ENCODE measurements at places on chromosomes 16 and 17. TPM values are rescaled to one million over a fixed set of nuclear protein-coding genes. Genes with fewer than 3 reads are reported as not detected.

GRCh38 chr17:39099663-39100286 is 51.7 kb downstream of the PLXDC1 start:
- peak; percentile 86 for DNase-seq

Gene TEKT5
- 0.30 TPM for polyA plus RNA-seq

DNA sequence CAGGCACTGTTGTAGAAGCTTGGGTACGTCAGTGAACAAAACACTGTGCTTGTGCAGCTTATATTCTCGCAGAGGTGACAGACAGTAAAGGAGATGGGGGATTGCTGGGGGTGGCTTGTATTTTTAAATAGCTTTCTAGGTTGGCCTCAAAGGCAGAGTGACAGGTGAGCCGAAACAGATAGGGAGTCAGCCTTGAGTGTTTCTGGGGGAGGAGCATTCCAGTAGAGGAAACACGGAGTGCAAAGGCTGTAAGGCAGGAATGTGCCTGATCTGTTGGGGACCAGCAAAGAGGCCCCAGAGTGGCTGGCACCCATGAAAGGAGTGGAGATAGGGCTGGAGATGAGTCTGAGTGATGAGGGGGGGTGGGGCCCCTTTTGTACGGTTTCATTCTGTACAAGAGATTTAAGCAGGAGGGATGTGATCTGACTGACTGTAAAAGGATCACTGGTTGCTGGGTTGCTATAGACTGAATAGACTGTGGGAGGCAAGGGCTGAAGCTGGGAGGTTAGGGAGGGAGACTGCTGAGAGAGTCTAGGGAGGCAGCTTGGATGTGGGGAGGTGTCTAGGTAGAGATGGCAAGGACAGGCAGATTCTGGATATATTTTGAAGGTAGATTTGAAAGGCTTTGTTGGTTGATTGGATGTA is 15.2 kb downstream of the NUP93 start:
- DNase-seq, result no peak

Gene GGT6
- 9.8 TPM for polyA plus RNA-seq

GRCh38 chr17:38543403-38544174 is 62.2 kb downstream of the SRCIN1 start:
- DNase-seq, result no peak

DNA sequence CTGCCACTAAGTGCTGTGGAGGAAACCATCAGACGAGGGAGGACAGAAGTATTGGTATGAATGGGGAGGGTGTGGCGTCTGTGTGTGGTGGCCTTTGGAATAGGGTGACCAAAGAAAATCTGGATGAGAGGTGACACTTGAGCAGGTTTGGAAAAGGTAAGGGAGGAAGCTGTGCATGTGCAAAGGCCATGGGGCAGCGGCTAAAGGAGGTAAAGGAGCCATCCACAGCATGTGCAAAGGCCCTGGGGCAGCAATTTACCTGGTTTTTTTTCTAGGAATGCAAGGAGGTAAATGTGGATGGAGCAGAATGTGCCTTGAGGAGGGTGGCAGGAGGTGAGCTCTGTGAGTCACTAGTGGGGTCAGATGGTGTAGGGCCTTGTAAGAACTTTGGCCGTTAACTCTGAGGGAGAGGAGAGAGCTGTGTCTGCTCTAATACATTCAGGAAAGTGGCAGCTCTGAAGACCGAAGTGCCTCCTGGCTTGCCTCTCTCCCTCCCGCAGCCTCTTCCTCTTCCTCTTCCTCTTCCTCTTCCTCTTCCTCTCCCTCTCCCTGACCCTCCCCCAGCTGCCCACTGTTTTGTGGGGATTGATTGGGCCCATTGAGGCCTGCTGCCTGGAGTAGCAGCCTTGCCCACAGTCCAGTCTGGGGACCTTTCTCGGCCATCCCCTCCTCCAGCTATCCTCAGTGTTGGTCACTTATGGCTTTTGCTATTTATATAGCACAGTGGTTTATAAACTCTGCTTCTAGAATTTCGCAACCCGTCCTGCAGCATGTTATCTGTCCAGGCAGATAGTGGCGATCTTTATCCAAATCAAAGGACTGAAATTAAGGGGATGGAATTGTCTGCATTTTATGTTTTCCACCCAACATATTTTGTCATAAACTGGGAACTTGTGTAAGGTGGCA is 38.7 kb downstream of the CMIP start:
- no peak for DNase-seq

GRCh38 chr16:83974475-83974874 is 6.4 kb downstream of the NECAB2 start:
- no peak for DNase-seq

GRCh38 chr17:79007504-79008381 is 1.8 kb downstream of the CANT1 start:
- DNase-seq, result no peak

Gene SLC13A2
- polyA plus RNA-seq, result 0.14 TPM

GRCh38 chr17:44174427-44174826 is 3.9 kb downstream of the ASB16 start:
- no peak for DNase-seq

GRCh38 chr17:44043272-44043696 is 23.2 kb downstream of the LSM12 start:
- DNase-seq, result peak; percentile 23

GRCh38 chr16:57045694-57046381 is 46.5 kb upstream of the CPNE2 start:
- peak; percentile 63 for DNase-seq

GRCh38 chr17:7296189-7296861 is 1.9 kb upstream of the YBX2 start:
- peak; percentile 71 for DNase-seq

Gene ERN2
- 0.15 TPM for polyA plus RNA-seq

Gene TMEM92
- polyA plus RNA-seq, result 5.6 TPM

GRCh38 chr16:85273293-85273692 is 161.0 kb upstream of the CIBAR2 start:
- DNase-seq, result no peak

GRCh38 chr16:9665851-9666271 is 516.4 kb downstream of the GRIN2A start:
- DNase-seq, result no peak

DNA sequence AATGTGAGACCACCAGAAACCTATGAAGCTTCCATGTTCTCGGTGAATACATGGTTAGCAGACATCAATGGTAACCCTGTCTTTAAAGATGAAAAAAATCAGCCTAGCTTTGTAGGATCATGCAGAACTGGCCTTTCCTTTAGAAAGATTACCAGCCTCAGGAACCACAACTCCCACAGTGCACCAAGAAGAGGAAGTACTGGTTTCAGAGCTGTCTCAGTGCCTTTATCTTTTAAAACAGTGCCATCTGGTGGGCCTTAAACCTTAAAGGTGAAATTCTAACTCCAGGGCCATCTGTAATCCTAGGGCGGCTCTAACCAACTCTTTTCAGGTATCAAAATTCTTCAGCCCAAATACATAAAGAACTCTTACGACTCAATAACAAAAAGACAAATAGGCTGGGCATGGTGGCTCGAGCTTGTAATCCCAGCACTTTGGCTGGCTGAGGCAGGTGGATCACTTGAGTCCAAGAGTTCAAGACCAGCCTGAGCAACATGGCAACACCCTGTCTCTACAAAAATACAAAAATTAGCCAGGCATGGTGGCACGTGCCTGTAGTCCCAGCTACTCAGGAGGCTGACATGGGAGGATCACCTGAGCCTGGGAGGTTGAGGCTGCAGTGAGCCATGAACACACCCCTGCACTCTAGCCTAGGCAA is 5.4 kb downstream of the ATPAF2 start:
- peak; percentile 73 for DNase-seq

- DNase-seq, result no peak
These were observed 27.5 kb downstream of the EPN2 start for GRCh38 chr17:19264681-19265080.

DNA sequence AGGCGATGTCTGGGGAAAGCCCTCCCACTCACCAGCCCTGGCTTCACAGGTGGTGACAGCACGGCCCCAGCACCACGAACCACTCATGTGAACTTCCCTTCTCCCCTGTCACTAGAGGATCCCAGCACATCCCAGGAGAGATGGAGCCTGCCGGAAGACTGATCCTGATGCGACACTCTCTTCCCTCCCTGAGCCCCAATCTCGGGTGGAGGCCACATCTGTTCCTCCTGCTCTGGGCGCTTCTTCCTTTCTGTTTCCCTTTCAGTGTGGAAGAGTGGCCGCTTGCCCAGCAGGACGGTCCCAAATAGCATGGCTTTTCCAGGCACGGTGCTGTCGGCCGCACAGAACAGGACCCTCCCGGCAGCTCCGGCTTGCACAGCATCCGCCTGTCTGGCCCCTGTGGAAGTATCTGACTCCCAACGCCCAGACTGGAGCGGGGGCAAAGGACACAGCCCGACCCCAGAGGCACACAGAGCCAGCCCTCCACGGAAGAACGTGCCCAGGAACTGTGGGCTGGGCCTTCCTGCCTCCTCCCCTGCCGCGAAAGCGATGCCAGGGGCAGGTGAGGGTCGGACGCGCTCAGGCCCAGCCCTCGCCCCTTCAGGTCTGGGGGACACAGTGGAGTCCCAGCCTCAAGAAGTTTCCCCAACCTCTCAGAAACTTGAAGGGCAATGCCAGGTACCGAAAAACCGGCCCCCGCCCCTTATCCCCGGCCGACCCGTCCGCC is 37.6 kb downstream of the CBFA2T3 start:
- no peak for DNase-seq

- no peak for DNase-seq
These were observed 4.4 kb upstream of the SLC39A11 start for GRCh38 chr17:73096866-73097265.

- DNase-seq, result no peak
These were observed 25.8 kb downstream of the BPTF start for GRCh38 chr17:67850991-67851631.

GRCh38 chr16:12133729-12134128 is 157.2 kb downstream of the SNX29 start:
- DNase-seq, result no peak

Gene SPAG7
- 73.1 TPM for polyA plus RNA-seq

DNA sequence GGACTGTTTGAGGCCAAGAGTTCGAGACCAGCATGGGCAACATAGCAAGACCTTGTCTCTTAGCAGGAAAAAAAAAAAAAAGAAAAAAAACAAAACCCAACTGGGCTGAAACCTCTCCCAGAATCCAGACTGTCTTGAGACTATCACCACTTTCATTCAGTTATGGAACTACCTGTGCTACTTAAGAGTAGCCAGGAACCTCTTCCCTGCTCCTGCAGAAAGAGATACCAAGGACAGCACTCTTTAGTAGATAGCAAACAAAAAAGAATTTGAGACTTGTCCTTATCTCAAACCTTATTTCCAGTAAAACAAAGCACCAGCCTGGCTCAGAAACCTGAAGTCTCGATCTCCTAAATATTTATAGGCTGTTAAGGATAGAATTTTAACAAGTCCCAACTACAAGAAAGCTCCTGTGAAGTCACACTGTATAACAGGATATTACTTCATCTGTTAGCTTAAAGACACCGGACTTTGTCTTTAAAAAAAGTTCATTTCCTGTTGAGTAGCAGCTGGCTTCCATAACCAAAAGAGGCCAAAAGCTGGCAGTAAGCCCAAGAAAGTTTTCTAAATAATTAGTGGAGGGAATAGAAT is 5.1 kb downstream of the CDR2 start:
- peak; percentile 64 for DNase-seq

DNA sequence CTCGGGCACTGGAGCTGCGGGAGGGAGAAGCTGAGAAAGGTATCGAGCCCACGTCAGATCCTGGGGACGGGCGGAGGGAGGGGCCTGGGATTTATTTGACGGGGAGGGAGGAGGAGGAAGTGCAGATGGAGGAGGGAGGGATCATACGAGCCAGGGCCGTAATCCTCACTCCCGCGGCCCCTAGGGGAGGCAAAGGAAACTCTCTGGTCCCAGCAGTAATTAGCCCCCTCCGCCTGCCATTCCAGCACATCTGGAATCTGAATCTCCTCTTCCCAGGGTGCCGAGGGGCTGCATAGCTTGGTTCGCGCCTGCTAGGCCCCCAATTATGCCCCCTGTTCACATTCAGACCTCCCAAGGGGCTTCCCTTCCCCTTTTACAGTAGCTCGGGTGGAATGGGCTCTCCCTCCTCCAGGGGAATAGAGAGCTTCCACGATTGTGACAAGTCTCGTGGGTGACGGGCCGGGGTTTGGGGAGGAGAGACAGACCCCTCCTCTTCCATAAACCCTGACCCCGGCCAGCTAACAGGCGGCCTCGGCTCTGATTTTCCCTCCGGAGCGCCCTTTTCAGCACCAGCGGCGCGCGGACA is at the start of gene SEZ6L2:
Gene SEZ6L2 (minus strand): TSS at position 35 of the 586 bp plus-strand sequence. CDS start 531 bp downstream, outside the sequence.
- peak; percentile 64 for DNase-seq

Gene CCDC144A
- polyA plus RNA-seq, result 12.1 TPM

Gene RNU2-1
- 1.2 TPM for polyA plus RNA-seq

DNA sequence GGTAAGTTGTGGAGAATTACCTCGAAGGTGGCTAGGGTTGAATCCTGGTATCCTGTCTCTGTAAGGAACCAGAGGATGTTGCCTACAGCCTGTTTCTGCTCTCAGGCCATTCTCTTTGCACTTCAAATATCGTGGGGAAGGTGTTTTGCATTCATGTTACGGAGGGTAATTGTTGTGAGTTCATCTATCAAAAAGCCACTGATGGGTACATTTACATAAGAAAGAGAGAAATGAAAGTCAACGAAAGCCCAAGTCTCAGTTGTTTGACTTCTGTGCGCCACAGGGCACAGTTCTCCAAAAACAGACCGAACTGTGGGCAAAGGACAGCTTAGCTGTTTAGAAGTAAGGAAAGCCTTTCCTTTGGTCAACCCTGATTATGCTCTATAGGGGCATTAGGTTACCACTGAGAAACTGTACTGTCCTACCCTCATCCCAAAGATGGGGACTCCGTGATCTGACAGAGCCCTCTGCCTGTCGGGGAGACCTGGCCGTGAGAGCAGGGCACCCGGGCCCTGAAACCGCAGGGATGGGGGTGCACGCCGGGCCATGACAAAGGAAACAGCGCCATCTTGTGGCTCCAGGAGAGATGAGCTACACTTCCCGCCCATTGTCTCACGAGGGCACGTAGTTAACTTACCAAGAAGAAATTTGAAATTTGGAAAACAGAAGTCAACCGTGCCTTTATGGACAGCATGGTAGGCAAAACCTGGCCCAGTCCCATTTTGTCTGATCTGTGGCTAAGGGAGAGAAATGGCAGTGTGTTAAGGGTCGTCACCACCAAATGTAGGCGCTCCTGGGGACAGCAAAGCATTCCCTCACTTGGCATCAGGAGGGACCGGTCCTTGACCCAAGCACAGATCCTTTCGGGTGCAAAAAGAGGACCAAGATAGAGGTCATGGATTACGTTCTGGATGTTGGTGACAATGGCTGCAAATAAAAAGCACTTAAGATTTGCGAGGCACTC is 74.5 kb upstream of the DYNLRB2 start:
- peak; percentile 76 for DNase-seq

Gene CCL3
- 7.4 TPM for polyA plus RNA-seq

GRCh38 chr17:32127158-32127897 is 15.0 kb upstream of the RHOT1 start:
- DNase-seq, result peak; percentile 76

DNA sequence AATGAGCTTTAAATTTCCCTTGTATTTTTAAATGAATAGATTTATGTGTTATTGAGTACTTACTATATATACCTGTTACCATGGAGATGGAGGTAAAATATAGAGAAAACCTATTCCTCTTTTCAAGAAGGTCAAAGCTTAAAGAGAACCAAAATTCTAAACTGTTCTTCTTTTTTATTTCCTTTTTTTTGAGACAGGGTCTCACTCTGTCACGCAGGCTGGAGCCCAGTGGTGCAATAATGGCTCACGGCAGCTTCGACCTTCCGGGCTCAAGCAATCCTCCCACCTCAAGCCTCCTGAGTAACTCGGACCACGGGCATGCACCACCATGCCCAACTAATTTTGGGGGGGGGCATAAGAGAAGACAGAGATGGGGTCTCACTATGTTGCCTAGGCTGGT is 25.0 kb upstream of the TMEM97 start:
- no peak for DNase-seq

Gene TMEM208
- polyA plus RNA-seq, result 25.9 TPM
